Fibroblast of skin of back (primary cell): ENCODE measurements at places on chromosomes 6 and 20.
A peak's percentile ranks its signal among the peaks of the same experiment; 100 is the strongest.

DNA sequence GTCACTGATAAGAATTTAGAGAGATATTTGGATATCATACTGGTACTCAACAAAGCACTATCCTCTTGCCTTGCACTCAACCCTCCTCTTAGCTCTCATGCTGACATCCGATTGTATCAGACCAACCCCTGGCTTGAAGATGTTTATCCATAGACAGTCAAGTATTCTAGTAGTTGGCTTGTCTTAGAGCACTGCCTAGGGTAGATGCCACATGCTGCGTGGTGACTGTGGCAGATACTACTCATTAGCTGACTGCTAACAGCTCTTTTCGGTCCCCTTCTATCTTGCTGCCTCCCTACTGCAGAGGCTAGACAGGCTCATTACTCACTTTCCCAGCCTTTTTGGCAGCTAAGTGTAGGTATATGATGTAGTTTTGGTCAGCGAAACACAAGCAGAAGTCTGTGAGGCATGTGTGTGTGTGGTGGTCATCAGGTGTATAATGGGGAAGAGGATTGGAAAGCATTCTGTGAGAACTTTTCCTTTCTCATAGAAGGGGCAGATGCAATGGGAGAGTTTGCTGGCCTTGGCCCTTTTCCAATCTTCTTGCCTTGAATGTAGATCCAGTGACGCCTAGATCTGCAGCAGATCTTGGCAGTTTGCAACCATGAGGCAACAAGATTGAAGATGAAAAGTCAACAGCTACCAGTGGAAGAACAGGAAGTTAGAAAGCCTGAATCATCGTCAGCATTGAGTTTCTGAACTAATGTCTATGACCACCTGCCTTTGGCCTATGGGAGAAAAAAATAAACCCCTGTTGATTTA, 4.4 kb upstream of the IFNGR1 start:
- DNase-seq = peak; percentile 80

GRCh38 chr6:67952948-67953347, 682.1 kb upstream of the ADGRB3 start:
- no peak for DNase-seq

- no peak for DNase-seq
Measured at GRCh38 chr6:37515712-37516075, 16.0 kb upstream of the CCDC167 start.

DNA sequence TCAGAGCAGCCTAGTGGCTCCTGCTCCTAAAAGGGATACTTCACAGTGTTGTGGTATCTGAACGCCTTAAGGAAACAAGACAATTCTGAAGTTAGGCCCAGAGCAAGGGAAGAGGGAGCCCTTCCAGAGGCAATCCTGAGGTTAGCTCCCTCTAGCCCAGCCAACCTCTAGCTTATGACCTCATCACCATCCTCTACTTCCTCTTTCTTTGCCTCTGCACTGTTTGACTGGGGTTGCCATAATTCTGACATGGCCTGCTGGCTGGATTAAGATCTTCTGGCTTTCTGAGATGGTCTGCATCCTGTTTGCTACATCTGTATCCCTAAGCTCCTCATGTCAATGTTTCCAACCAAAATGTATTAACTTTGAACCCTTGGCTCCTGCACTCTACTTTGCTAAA, 23.3 kb upstream of the BMP2 start:
- DNase-seq = no peak
